ENCODE measurements at places on chromosomes 1 and 21. TPM values are rescaled to one million over a fixed set of nuclear protein-coding genes. Genes with fewer than 3 reads are reported as not detected.

The TMIGD3 gene
- total RNA-seq = not detected

The SPRR2D gene
- not detected for total RNA-seq

The GPR52 gene
- 15.6 TPM for total RNA-seq

GRCh38 chr1:115450501-115451040 lies 112.5 kb upstream of the NGF start:
- no peak for DNase-seq

DNA sequence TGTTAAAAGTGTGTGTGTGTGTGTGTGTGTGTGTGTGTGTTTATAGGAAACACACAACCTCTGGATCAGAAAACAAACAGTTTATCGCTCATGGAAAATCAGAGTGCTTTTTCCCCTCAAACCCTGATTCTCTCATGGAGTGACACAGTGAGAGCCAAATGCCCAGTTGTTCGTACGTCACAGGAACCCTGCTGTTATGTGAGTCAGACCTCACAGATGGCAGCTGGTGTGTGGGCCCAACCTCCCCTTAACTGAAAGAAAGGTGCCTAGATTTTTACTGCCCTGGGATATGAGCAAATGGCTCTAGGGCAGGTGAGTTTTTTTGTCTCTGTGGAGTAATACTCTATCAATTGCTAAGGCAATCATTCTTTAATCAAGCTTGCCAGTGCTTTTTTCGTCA lies 1788.1 kb downstream of the BRINP3 start:
- DNase-seq = no peak

GRCh38 chr1:25912076-25912831 lies 6.0 kb upstream of the STMN1 start:
- no peak for DNase-seq

DNA sequence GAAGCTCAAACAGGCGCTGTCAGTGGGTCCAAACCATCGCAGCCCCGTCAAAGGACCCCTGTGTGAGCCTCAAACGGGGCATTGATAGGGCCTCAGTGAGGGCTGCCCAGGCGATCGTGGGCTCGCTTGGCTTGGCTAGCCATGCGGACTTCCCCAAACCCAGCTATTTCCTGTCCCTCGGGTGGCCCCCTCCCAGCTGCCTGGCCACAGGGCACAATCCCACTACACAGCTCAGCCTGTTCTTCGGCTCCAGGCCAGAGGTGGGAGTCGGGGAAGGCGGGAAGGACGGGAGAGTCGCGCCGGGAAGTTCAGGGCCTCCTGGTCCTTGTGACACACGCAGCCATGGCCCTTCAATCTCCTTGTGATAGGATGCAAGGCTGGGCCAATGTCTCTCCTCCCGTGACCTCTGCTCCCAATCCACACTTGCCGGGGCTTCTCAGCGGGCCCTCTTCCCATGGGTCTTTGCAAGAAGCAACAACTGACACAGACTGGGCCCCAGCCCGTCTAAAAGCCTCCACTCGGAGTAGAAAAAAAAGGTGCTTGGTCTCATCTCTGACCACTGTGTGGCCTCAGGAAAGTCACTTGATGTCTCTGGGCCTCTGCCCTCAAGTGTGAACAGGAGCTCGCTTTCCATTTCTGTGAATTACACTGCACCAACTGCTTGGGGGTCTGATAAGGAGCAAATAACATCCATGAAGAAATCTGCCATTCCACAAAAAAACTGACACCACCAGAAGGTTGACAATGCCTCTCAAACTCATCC lies 7.1 kb upstream of the MATN1 start:
- peak; percentile 70 for DNase-seq

- no peak for DNase-seq
Measured at GRCh38 chr1:247656221-247656875, 23.2 kb downstream of the OR13G1 start.

DNA sequence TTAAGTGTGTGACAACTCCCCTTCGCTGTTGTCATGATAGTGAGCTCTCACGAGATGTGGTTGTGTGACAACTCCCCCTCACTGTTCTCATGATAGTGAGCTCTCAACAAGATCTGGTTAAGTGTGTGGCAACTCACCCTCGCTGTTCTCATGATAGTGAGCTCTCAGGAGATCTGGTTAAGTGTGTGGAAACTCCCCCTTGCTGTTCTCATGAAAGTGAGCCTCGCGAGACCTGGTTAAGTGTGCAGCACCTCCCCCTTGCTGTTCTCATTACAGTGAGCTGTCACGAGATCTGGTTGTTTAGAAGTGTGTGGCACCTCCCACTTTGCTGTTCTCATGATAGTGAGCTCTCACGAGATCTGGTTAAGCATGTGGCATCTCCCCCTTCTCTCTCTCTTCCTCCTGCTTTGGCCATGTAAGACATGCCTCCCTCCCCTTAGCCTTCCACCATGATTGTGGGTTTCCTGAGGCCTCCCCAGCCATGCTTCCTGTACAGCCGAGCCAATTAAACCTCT lies 25.1 kb upstream of the LSS start:
- peak; percentile 76 for DNase-seq

- no peak for DNase-seq
Measured at GRCh38 chr1:42311138-42311537, 23.9 kb downstream of the FOXJ3 start.

All from B cell (primary cell).